GOT3 (cell line): ENCODE measurements at places on chromosomes 3 and 15.

GRCh38 chr3:15301761-15302160, 30.6 kb downstream of the SH3BP5 start:
- no peak for DNase-seq

DNA sequence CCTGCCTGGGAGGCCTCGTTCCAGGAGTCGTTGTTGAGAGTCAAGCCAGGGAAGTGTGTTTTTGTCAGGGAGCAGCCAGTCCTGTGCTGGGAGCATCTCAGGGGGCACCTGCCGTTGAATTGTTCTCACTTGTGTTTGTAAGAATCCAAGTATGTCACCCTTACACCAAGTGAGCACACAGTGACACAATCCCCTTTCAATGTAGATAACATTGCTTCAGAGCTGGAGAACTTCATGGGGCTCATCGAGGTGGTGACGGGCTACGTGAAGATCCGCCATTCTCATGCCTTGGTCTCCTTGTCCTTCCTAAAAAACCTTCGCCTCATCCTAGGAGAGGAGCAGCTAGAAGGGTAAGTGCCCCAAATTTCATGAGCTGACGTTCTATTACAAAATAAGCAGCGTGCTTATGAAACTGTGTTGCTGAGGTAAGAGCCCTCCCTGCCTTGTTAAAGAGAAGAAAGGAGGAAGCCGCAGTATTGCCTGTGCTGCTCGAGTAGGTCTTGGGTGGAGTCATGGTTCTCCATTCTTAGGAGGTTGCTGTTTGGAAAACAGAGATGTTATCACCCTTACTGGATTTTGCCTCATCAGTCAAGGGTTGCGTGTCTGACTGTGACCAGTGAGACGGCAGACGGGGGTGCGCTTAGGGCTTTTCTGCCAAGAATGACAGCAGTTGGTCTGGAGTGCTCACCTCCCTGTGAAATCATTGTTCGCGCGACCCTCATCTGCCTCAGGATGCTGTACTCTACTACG, 108.1 kb downstream of the PGPEP1L start:
- DNase-seq, result no peak

DNA sequence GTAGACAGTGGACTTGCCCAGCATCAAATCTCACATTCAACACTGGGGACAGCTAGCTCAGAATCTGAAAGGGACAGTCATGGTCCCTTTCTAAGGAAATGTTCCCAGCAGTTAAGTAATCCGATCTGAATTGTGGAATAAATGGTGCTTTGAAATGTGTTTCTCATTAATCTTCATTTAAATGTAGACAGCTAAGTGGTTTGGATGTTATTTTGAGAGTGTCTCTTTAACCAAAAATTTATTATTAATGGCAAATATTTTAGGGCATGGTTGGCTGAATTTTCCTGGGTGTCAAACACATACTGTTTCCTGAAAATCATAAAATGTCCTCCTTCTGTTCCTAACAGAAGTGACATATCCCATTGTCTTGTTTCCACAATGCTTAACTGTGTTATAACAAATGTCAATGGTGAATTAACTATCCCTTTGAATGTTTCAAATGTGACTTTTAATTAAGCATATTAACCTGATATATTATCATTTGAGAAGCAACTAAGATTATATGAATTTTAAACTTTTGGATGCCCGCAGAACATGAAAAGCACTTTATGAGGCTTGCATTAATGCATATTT, 210.8 kb downstream of the CHST2 start:
- no peak for DNase-seq

- no peak for DNase-seq
These were observed 239.2 kb downstream of the GABRG3 start for GRCh38 chr15:27210176-27210575.

GRCh38 chr3:186596568-186597287, 16.1 kb upstream of the AHSG start:
- no peak for DNase-seq

GRCh38 chr3:159418571-159419526, 569.8 kb upstream of the IL12A start:
- no peak for DNase-seq

- DNase-seq, result no peak
These were observed 59.7 kb downstream of the PDCD6IP start for GRCh38 chr3:33858131-33858530.

DNA sequence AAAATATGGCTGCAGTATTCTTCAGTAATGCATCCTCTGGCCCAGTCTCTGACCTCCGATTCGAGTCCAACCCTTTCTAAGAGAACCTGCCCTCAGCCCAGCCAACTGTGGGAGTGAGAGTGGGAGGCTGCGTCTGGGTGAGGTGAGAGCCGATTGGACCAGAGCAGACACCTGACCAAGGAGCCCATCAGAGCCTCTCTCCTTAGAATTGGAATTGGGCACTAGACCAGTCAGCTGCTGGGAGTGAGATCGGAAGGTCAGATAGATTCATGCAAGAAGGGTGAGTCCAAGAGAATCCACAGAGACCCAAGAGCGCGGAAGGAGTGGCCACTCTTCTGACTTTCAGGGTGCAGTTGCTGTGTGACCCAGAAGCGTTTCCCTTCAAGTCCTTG, 10.2 kb downstream of the RASL12 start:
- no peak for DNase-seq

GRCh38 chr3:81861593-81861992, 100.1 kb upstream of the GBE1 start:
- DNase-seq, result no peak

DNA sequence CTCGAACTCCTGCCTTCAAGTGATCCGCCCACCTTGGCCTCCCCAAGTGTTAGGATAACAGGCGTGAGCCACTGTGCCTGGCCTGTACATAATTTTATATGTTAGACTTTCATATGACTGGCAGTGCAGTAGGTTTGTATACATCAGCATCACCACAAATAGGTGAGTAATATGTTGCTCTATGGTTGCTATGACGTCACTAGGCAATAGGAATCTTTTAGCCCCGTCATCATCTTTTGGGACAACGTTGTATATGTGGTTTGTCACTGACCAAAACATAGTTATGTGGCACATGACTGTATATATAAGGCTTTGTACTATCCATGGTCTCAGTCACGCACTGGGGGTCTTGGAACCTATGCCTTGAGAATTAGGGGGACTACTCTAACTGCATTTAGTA, 17.0 kb upstream of the DNAJC19 start:
- no peak for DNase-seq

DNA sequence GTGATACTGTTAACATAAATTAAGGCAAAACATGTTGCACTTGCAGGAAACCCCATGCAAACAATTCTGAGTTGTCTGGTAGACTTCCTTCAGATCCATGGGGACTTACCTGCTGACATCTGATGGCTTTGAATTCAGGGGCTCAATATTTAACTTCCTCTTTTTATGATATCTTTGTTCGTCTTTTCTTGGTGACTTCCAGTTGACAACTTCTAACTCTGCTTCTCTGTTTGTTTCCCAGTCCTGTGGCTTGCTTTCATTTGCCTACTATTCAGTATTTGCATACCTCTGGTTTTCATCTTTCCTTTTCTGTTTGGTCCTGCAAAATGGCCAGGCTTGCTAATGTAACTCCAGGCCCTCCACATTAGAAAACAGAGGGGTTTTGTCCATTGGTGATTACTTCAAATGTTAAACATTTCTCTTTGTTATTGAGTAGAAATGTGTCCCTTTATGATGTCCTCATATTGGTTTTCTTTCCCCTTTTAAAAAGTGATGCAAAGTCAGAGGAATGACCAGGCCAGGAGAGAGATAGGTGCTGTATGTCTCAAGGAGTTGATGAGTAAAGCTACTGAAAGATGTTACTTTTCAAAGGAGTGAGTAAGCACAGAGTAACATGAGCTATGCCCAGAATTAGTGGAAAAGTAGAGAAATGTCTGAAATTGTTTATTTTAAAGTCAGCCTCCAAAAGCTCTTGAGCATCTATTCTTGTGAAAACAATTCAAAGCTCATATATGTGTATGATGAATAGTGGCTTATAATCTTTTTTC, 335.9 kb downstream of the LPP start:
- DNase-seq, result no peak
